ENCODE measurements at places on chromosomes 2 and 18.

GRCh38 chr2:232458661-232459418 is 2.9 kb downstream of the ALPI start:
- no peak for DNase-seq

DNA sequence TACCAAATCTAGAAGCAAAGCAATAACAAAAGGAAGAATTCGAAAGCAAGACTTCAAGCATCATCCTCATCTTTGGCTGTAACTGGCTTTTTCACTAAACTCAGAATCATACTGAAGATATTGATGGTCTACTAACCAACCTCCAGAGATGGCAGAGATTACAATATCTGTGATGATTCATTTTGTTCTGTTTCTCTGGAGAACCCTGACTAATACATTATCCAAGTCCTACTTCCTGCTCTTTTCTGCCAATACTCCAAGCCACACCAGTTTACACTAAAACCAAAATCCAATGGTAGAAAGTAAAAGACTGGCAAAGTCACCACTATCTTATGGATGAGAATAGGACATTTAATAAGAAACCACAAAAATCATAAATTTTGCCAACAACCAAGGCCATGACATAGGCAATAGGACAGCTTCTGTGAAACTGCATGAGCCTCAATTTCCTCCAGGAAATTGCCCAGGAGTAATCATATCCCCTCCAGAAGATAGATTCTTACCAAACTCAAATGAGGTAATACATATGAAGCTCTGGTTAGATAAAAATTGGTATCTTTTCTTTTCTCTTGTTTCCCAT is 159.8 kb downstream of the METTL4 start:
- no peak for DNase-seq

DNA sequence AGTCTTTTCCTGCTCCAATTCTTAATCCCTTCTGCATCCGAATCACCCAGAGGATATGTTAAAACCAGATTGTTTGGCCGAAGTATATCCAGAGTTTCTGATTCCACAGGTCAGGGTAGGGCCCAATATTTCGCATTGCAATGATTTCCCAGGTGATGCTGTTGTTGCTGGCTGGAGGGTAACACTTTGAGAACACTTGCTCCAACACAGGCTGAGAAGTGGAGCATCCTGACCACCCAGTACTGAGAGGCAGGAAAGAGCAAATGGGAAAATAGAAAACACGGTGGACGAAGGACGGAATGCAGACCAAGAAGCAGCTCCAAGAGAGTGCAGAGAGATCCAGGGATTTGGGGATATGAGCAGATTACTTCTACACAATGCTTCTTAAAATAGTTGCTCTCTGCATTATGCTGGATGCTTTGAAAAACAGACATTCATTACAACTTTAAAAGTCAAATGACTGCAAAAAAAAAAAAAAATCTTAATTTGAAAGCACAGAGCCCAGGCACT is 362.2 kb upstream of the SLC14A2 start:
- no peak for DNase-seq

- DNase-seq = no peak
Observed at GRCh38 chr18:46725310-46725709, 31.5 kb downstream of the ST8SIA5 start.

DNA sequence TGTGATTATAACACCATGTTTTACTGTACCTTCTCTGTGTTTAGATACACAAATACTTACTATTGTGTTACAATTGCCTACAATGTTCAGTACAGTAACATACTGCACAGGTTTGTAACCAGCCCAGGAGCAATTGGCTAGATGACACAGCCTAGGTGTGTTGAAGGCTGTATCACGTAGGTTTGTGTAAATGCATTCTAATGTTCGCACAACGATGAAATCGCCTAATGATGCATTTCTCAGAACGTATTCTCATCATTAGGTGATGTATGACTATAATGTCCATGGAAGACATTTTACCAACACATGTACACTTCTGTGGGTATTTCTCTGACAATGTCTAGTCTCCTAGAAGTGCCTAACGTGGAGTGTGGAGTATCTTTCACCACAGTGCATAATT is 165.9 kb upstream of the KLF7 start:
- no peak for DNase-seq

- no peak for DNase-seq
Observed at GRCh38 chr2:125280265-125280664, 1255.2 kb downstream of the CNTNAP5 start.

DNA sequence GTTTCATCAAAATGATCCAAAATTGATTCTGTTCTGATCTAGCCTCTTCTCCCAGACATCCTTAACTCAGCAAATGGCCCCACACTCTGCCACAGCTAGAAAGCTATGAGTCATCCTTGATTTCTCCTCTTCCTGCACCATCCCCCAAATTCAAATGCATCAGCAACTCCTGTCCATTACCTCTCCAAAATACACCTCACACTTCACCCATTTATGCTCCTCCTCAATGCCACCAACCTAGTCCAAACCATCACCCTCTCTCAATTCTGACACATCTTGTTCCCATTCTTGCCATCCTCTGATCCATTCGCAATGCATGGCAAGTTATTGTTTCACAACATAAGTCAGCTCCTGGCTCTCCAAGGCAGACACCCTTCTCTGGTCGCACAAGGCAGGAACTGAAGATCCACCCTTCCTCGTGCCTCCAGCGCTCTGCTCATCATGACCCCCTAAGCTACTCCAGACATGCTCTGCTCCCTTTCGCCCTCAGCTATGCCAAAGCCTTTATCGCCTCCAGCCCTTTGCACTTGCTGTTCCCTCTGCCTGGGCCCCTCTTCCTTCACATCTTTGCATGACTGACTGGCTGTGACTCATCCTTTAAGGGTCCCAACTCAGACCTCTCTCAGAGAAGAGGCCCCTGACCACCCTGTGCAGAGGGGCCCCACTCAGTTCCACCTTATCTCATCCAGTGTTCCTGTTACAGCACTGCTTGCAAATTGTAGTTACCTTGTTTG is 83.6 kb downstream of the MREG start:
- no peak for DNase-seq

GRCh38 chr18:10412933-10413332 is 41.5 kb upstream of the APCDD1 start:
- no peak for DNase-seq

DNA sequence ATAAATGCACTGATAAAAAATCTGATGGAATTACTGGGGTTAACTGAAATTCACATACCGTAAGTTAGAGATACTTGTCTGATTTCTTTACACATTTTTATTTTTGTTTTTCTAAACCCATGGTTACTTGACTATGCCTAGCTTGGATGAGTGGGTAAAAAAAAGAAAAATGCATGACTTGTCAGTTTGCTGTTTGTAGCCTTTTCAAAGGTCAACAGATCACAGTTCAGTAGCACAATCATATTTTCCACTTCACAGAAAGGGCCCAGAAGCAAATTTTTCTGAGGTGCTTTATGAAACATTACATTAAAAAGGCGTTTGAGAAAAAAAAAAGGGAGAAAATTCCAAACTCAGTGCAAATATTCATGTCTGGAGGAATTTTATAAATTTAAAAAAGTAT is 16.4 kb downstream of the SLC16A14 start:
- no peak for DNase-seq

GRCh38 chr18:13268158-13269012 is 49.8 kb downstream of the LDLRAD4 start:
- no peak for DNase-seq

DNA sequence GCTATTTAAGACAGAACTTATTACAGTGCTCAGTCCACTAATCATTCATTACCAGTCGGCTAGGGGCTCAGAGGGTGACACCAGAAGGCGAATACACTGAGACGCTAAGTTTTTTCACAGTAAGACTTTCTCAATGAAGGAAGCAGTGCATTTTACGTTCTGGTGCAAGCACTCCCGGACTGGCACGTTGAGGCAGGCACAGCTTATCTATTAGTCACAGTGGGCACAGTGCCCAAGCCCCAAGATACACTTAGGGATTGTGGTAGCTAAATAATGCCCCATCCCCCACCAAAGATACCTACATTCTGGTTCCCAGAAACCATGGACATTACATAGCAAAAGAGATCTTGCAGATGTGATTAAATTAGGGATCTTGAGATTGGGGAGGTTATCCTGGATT is 32.6 kb upstream of the BCL11A start:
- no peak for DNase-seq

GRCh38 chr2:216160786-216161185 is 51.6 kb downstream of the XRCC5 start:
- DNase-seq = no peak

DNA sequence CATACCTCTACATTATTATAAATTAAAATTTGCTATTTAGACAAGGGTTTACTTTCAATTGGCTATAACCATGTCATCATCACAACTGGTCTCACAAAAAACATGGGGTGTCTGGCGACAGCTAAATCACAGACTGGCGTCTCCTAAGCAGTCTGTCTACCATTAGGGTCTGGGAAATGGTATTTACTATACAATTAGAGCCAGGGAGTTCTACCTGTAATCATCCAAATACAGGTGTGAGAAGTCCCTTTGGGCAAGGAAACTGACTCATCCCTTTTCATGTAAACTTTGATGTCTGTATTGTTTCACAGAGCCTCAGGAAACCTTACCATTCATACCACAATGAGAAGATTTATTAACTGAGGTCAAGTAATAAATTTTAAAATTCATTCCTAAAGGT is 126.7 kb downstream of the OLA1 start:
- no peak for DNase-seq

DNA sequence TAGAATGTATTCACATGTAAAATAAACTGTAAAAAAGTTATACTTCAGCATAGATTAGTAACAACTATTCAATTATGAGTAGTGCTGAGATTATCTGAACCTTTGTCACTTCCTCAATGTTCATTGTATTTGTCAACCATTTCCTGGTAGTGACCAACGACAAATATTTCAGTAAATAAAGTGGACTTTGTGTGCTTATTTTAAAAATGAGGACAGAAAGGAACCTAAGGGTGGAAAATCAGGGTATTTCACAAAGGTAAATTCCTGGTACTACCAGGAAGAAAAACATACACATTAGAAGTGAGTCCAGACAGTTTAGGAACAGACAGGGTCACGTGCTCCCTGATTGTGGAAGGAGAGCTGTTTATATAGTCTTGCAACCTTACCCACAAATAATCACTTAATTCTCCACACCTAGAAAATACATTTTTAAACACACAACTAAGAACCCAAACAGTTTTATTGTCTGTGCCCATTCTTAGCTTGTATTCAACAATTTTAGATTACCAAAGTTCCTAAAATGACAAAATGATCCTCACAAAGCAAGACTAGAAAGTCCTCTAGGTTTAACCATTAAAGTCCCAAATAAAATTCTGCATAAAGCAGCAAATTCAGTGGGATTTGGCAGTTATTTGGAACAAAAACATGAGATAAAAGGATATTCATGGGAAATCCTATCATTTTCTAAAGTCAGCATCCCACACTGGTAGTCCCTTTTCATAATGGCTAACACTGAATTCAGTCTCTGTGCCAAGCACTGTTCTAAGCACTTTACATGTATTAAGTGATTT is 28.2 kb downstream of the PELI1 start:
- DNase-seq = no peak

DNA sequence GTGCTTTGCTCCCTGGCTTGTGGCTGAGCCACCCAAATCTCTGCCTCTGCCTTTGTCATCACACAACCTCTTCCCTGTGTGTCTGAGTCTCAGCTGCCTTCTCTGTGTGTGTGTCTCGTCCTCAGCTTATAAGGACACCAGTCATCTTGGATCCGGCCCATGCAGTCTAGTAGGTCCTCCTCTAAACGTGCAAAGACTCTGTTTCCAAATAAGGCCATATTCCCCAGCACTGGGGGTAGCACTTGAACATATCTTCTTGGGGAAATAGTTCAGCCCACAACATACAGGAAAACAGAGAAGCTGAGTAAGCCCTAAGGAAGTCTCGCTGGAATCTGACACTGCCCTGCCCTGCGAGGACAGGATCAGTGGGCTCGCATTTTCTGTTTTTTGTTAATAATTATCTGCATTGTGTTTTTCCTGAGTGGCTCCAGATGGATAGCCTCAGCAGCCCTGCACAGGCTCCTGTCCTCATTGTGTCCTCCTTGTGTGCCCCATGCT is 42.1 kb downstream of the MTCL1 start:
- no peak for DNase-seq

GRCh38 chr2:42421157-42421485 is 60.1 kb upstream of the COX7A2L start:
- DNase-seq = no peak

DNA sequence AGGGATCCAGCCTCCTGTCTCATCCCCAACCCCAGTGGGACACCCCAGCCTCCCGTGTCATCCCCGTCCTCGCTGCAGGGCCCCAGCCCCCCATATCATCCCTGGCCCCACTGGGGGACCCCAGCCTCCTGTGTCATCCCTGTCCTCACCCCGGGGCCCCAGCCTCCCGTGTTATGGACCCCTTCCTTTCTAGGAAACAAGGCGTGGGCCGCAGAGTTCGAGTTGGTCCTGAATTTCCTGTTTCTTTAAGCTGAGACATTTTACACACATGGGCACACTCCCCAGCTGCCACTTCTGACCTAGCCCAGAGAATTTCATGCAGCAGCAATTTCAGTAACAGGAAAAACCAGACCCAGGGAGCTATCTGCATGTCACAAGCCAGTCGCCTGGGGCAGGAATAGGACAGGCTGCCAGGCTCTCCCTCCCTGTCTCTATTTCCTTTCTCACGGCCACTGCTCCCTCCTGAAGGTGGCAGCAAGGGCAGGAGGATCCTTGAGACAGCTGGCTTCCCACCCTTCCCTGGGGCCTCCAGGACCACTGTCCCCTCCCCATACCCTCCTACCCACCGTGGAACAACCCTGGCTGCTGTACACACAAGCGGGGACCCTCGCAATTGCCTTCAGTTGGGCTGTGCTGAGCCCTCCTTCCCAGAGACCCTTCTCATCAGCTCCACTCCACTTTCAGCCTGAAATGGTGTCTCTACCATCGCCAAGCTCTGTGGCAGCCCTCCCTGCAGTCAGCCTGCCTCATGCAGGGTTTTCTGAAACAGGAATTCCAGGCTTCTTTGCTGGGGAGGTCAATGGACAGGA is 141.9 kb upstream of the ID2 start:
- no peak for DNase-seq

- no peak for DNase-seq
Observed at GRCh38 chr2:232398293-232399034, 8.2 kb upstream of the ALPG start.

DNA sequence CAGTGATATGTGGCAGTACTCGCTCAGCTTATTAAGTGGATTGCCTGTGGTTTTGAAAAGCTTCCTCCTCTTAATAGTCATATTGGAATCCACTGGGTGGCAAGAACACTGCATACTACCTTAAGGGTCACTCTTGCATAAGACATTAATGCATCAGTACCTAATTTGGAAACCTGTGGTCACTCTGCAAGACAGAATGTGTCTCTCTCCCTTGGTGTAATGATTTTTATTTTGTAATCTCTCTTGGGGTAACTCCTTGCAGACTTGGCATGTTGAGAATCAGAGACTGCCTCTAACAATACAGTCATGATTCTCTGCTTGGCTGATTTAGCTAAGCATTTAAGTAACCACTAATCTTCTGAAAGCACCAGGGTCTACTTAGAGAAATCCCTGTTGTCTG is 33.0 kb upstream of the IER3IP1 start:
- DNase-seq = no peak

DNA sequence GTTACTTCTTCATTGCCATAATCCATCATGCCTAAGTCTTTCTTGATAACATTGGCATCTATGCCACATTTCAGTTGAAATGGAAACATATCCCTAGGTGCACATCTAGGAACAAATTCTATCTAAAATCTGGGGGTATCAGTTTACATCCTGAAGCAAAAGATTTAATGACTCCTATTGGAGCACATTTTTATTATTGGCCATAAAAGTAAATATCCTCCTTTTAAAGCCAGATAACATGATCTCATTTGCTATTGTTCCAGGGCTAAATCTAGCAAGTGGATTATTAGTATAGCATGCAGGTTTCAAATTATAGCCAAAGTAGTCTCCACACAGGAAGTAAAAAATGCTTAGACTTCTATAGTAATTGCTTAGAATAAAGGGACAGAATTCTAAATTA is 193.2 kb downstream of the CDH2 start:
- no peak for DNase-seq
